ENCODE measurements at places on chromosomes 11 and 22.
A peak's percentile ranks its signal among the peaks of the same experiment; 100 is the strongest.

DNA sequence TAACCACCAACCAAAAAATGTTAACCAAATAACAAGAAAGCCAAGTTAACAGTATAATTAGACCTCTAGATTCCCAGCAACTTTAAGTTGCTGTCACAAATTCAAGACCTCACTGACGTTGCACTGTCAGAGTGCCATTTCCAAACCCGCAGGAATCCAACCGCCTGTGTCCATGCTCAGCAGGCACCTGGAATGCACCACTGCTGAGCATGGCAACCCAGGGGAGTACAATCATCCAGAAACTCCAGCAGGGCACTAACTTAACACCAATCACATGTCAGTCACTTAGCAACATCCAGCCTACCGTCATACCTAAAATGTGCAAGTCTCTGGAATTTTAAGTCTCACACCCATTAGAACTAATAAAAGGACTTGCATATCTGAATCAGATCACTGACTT is 48.8 kb downstream of the SMCO4 start:
- no peak for DNase-seq

DNA sequence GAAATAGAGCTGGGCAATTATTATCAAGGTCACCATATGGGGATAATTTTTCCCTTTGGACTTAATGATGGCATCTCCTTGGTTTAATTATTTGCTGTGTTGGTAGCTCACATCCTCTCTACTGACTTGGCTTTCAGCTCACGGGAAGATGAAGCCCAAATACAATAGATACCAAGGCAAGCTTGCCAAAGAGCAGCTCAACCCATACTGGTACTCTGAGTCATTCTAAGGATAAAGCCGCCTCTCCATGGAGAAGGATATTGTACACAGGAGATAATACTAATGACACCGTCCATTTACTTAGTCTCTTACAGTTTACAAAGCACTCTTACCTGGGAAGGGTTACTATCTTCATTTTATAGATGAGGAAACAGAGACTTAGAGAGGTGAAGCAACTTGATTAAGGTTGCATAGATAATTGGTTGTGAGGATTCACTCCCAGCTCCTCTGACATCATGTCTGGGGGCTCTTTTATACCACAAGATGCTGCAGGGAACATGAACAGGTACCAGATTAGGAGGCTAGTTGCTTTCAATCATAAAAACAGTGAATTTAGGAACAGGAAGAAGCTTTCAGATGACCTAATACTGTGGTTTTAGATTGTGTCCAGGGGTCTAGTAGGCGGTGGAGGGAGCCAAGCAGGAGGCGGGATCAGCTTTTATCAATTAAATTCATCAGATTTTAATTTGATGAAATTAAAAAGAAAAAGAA is 48.3 kb upstream of the PICALM start:
- DNase-seq: peak; percentile 63

DNA sequence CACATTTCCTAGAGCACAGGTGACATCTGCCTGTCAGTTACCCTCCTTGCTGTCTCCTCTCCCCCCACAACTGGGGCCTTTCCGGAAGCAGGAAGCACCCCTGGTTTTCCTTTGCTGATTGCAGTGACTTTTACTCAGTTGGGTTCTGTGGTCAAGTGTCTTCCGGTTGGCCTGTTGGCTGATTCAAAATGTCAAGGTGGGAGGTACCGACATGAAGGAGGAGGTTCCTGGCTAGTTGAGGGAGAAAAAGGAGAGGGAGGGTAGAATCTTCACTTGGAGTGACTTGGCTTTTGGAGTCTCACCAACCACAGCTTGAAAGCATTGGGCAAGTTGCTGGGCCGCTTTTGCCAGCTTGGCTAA is 9.3 kb upstream of the ADAMTS15 start:
- no peak for DNase-seq

DNA sequence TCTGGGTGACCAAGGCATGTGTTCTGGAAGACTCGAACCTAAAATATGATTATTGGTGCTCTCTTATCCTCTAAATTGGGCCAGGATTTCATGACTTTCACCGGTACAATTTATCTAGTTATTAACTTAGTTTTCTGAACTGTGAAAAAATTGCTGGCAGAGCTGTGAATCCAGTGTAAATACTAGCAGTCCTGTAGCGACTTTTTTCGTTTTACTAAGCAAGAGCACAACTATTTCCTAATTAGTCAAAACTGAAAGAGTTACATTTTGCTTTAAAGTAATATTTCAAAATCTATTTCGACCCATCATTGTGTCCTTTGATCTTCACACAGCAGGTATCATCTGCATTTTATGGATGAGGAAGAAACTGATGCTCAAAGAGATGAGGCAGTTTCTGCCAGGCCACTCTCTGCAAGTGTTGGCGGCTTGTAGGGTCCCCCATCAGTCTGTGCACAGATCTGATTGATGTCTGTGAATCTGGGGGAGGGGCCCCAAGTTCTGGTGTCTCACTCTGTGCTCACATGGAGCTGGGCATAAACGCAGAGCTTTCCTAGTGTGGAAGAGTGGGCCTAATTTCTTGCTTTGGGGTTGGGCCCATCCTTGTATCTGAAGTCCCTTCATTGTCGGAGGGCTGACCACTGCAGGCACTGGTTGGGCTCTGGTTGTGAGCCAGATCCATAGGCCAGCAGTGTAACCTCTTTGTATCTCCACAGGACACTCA is 1.4 kb upstream of the TRMT2A start:
- DNase-seq: no peak
